ENCODE measurements at places on chromosomes 16 and 17.

- DNase-seq: no peak
Measured at GRCh38 chr16:1327619-1327947, 5.9 kb upstream of the BAIAP3 start.

DNA sequence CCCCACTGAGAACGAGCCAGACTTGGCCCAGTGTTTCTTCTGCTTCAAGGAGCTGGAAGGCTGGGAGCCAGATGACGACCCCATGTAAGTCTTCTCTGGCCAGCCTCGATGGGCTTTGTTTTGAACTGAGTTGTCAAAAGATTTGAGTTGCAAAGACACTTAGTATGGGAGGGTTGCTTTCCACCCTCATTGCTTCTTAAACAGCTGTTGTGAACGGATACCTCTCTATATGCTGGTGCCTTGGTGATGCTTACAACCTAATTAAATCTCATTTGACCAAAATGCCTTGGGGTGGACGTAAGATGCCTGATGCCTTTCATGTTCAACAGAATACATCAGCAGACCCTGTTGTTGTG lies 631 bp downstream of the BIRC5 start:
- DNase-seq: peak; percentile 32

- DNase-seq: no peak
Measured at GRCh38 chr17:51830451-51830850, 328.1 kb downstream of the CA10 start.

DNA sequence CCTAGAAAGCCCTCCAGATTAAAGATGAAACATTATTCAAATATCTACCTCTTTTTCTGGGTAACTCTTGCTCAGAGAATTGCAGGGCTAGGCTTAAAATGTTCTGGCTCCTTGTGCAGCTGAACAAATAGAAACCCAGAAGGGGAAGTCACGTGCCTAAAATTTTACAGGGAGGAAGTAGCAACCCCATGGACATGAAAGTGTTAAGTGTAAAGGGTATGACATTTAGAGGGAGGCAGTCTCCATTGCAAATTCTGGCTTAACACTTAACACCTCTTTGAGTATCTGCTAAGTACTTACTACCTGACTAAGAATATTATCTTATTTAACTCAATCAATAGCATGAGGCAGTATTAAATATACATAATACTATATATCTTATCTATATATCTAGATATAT lies 376.1 kb upstream of the ERCC4 start:
- no peak for DNase-seq

DNA sequence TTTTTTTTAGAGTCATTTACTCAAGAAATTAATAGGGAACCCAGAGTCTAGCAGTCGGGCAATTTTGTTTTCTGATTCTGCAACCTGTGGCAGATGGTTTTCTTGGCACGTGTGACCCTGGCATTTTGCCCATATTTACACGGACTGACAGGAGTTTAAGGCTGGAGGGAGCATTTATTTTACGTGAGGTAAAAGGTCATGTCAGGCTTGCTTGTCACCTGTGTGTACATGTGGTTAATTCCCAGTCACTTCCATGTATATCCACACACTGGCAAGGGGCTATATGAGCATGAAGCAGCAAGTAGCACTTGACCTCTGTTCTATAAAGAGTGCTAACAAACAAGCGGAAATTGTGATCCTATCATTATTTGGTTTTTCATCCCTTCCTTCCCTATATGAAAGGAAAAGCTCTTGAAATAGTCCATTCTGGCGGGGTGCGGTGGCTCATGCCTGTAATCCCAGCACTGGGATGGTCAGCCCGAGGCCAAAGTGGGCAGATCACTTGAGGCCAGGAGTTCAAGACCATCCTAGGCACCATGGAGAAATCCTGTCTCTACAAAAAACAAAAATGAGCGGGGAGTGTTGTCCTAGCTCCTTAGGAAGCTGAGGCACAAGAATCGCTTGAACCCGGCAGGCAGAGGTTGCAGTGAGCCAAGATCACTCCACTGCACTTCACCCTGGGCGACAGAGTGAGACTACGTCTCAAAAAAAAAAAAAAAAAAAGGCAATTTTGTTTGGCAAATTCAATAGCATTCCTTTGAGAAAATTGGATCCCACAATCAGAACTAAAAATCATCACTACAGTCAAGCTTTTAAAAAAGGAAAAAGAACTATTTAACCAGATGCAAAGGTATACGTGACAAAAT lies 2.1 kb downstream of the SPAG9 start:
- peak; percentile 84 for DNase-seq

- DNase-seq: no peak
Measured at GRCh38 chr16:73737637-73738036, 559.0 kb upstream of the PSMD7 start.

- no peak for DNase-seq
Measured at GRCh38 chr17:34305606-34306005, 13.6 kb upstream of the CCL8 start.

DNA sequence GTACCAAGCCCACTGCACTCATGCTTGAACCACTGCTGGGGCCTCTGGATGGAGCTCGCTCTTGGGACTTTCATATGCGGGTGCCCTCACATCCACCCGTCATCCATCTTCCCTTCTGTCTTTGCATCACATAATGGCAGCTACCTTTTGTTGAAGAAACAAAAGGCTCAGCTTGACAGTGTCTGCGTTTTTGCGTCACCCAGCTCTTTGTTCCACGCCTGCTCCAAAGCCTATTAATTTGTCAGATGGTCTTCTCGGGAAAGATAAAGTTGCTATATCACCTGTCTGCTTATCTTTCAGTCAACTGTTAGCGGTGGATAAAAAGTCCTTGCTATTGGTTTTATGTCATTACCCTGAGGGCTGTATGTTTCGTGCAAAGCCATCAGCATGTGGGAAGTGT lies 18.1 kb upstream of the BCO1 start:
- no peak for DNase-seq

DNA sequence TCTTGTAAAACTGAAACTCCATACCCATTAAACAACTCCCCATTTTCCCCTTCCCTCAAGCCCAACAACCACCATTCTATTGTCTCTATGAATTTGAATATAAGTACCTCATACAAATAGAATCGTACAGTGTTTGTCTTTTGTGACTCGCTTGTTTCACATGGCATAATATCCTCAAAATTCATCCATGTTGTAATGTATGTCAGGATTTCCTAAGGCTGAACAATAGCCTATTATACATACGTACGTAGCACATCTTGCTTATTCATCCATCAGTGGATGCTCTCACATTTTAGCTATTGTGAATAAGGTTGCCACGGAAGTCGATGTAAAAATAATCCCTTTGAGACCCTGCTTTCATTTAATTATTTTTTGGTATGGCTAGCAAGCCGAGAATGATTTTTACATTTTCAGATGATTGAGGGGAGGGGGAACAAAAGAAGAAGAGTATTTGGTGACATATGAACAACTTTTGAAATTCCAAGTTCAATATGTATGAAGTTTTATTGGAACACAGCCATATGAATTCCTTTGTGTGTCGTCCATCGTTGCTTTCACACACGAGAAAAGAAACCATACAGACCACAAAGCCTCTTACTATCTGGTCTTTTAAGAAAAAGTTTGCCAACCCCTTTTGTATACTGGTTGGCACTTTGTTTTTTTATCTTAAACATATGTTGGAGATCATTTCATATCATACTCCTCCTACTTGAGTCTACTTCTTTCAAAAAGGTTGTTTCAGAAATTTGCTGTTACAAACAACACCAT lies 371.2 kb downstream of the NPIPA8 start:
- DNase-seq: no peak

DNA sequence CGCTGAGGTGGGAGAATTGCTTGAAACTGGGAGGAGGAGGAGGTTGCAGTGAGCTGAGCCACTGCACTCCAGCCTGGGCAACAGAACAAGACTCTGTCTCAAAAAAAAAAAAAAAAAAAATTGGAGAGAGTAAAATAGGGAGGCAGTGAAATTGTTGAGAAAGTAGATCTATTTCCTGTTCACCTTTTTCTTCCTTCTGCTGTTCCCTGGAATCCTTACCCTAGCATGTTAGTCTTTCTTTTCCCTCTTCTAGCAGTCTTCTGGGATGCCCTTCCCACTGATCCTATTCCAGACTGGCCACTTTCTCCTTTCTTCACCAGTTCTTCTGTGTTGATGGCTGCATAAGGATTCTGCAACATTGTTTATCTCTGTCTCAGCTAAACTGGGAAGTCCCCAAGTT lies 3.1 kb downstream of the NME2 start:
- no peak for DNase-seq

GRCh38 chr17:59465949-59466307 lies 99.5 kb upstream of the DHX40 start:
- DNase-seq: no peak

- DNase-seq: peak; percentile 89
Measured at GRCh38 chr16:57084257-57084770, 8.1 kb upstream of the CPNE2 start.

- peak; percentile 62 for DNase-seq
Measured at GRCh38 chr17:74368341-74369081, 1.2 kb downstream of the GPR142 start.

GRCh38 chr17:33267271-33267790 lies 25.8 kb downstream of the ASIC2 start:
- no peak for DNase-seq

GRCh38 chr16:25107466-25107792 lies 4.1 kb upstream of the LCMT1 start:
- no peak for DNase-seq

GRCh38 chr17:64575431-64575830 lies 68.7 kb downstream of the CEP95 start:
- no peak for DNase-seq

DNA sequence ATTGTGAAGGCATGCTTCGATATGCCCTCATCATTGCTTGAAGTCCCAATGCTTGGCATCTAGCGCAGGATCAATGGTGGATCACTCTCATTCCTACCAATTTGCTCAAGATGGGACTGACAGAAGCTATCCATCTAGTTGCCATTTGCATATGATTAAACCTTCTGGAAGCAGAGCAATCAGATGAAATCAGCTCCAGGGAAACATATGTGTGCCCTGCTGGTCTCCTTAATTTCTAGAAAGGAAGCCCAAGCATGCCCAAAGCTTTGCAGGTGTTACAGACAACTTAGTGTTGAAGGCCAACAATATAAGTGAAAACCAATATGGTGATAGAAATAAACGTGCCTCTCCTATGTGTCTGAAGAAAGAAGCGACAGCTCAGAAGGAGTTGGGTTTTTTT lies 350.0 kb upstream of the ERCC4 start:
- no peak for DNase-seq

DNA sequence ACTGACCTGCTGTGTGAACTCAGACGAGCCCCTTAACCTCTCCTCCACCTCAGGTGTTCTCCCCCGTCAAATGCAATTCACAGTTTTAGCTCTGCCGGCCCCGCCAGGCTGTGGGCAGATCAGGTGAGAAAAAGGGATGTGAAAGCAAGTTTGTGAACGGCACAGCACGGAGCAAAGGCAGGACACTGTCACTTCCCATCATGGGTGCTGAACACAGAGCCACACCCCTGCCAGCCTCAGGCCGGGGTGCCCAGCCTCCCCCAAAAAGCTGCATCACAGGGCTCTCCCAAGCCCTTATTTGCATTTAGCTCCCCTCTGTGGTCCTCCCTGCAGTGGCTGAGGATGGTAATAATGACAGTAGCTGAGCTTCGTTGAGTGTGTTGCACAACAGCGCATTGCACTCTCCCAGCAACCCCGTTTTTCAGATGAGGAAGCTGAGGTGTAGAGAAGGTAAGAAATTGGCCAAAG lies 88.8 kb upstream of the TNRC6C start:
- DNase-seq: peak; percentile 89

DNA sequence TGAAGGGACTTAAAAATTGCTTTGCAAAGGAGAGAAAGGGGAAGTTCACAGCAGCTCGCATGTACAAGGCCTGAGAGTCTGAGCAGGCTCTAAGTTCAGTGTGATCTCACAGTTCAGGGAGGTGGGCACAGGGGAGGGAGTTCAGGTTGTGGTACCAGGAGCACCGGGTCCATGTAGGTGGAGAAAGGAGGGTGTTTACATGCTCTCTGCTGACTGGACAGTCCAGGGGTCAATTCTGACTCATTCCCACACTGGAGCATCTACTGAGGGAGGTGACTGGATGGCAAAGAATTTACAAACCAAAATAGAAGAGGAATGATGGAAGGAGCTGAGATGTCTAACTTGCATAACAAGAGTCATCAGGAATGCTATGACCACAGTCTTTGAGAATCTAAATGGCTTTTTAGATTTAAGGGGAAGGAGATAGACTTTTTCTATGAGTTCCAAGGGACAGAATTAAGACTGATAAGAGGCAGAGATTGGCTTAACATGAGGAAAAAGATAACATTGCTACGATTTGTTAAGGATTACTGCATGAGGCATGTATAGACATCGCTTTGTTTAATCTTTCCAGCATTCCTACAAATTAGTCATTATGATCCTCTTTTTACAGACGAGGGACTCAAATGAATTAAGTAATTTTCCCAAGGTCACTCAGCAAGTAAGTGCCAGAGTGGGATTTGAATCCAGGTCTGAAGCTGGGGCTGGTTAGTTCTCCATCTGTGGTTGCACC lies 29.9 kb downstream of the MIS12 start:
- DNase-seq: no peak

- DNase-seq: peak; percentile 76
Measured at GRCh38 chr17:28982131-28982793, 23.6 kb downstream of the SEZ6 start.

DNA sequence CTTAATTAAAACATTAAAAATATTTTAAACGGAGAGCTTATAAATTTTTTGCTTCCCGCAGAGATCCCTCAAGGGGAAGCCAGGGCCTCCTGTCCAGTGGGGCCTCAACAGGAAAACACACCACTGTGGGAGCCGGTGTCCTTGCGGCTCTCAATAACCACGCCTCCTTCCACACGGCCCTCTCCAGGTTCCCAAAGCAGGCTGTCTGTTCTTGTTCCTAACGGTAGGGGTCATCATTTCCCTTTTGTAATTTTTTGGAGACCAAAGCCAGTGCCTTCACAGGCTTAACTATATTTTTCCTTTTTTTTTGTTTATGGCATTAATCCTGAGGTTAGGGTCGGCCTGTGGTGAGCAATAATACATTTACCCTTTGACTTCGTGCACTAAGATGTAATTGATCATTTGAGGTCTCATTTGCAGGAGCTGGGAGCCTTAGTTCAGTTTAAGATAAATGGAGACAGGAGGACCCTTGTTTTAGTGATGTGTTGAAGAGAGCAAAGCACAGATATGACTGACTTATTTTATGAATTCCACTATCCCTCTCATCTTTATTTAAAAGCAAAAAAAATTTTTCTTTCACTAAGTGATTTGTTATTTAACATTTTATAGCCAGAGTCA lies 77.5 kb upstream of the N4BP1 start:
- peak; percentile 84 for DNase-seq

DNA sequence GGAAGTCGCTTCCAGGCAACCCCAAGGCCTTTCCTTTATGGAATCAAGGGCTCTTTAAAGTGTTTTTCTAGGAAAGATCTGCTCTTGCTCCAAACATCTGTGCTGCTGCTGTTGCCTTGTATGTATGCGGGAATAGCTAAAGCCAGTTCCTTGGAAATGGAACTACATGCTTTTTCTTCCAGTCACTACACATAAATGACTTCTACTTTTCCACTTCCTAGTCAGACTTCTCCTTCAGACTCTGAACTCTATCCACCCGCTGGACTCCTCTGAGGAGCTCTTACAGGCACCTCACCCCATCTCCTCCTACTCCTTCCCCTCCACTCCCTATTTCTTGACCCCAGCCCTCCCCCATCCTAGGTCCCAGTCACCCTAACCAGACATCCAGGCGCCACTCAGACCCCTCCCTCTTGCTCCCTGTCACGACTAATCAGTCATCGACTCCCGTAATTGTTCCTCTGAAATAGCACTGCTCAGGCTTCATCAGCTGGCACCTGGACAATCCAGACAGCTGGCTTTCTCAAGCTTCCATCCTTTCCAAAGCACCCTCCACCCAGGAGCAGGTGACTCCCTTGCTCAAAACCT lies 15.0 kb upstream of the PEMT start:
- DNase-seq: no peak

- DNase-seq: peak; percentile 61
Measured at GRCh38 chr16:28524681-28525171, 14.0 kb downstream of the NUPR1 start.
